ENCODE measurements at places on chromosomes 12 and 14. TPM values are rescaled to one million over a fixed set of nuclear protein-coding genes. Genes with fewer than 3 reads are reported as not detected.

DNA sequence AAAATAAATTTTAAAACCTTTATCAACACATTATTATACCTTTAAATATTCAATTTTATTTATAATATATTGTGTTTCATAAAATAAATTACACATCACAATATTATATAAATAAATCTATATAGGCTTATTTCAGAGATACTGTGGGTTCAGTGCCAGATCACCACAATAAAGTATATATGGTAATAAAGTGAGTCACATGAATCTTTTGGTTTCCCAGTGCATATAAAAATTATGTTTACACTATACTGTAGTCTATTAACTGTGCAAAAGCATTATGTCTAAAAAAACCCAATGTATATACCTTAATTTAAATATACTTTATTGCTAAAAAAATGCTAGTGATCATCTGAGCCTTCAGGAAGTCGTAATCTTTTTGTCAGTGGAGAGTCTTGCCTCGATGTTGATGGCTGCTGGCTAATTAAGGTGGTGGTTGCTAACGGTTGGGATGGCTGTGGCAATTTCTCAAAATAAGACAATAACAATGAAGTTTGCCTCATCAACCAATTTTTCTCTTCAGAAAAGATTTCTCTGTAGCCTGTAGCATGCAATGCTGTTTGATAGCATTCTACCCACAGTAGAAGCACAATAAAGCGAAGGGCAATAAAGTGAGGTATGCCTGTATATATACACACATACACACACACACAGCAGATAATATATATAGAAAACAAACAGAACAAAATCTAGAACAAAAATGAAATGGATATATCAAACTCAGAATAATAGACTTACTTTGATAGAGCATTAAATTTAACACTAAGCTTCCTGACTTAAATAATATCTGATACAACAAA, 32.4 kb downstream of the CCDC59 start:
- no peak overlapping the region for H3K4me3 ChIP-seq
- H3K36me3 ChIP-seq, result no peaks in the 10 kb centered on the region
- H3K27ac ChIP-seq, result no peak overlapping the region
- H3K4me1 ChIP-seq, result no peaks in the 10 kb centered on the region
- DNase-seq, result no peak

DNA sequence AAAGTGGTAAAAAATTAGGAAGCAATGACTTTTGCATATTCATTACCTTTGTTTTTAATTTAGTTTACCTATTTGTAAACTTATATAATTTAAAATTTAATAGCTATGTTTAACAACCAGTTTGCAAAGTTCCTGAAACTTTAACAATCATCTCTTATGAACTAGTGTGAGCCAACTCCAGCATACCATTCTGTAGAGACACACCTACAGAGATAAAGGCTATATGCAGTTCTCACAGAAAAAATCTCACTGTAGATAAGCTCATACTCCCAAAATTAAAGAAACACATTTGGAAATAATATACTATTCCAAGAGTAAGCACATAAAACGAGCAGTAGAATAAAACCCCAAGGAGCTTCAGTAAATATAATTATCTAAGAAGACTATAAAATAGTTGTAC, 77.5 kb downstream of the CDK17 start:
- H3K27me3 ChIP-seq, result no peaks in the 10 kb centered on the region
- no peak for DNase-seq
- H3K27ac ChIP-seq, result no peak overlapping the region
- H3K36me3 ChIP-seq, result peaks cover 34% of the 10 kb centered on the region

- H3K36me3 ChIP-seq, result no peaks in the 10 kb centered on the region
- no peak for DNase-seq
- H3K4me1 ChIP-seq, result peaks cover 5% of the 10 kb centered on the region
- H3K4me3 ChIP-seq, result no peak overlapping the region
- H3K27ac ChIP-seq, result no peak overlapping the region
- peaks cover 27% of the 10 kb centered on the region for H3K27me3 ChIP-seq
Observed at GRCh38 chr12:95705143-95705542, 85.4 kb downstream of the NTN4 start.

DNA sequence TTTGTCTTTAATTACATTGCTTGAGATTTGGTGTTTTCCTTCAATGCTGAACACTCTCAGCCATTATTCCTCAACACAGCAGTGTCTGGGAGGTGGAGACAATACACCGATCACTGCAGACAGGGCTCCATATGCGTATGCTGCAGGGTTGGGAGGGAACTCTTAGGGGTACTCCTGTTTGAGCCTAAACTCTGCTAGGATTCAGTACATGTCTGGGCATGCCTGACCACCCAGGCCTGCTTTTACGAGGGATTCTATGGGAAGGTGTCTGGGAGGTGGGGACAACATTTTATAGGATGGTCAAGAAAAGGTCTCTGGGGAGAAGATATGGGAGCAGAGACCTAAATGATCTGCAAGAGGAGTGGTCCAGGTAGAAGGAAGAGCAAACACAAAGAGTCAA, 34.3 kb downstream of the DHRS2 start:
- H3K4me1 ChIP-seq, result peaks cover 3% of the 10 kb centered on the region
- peaks cover 8% of the 10 kb centered on the region for H3K27me3 ChIP-seq
- DNase-seq, result no peak
- H3K4me3 ChIP-seq, result no peak overlapping the region

DNA sequence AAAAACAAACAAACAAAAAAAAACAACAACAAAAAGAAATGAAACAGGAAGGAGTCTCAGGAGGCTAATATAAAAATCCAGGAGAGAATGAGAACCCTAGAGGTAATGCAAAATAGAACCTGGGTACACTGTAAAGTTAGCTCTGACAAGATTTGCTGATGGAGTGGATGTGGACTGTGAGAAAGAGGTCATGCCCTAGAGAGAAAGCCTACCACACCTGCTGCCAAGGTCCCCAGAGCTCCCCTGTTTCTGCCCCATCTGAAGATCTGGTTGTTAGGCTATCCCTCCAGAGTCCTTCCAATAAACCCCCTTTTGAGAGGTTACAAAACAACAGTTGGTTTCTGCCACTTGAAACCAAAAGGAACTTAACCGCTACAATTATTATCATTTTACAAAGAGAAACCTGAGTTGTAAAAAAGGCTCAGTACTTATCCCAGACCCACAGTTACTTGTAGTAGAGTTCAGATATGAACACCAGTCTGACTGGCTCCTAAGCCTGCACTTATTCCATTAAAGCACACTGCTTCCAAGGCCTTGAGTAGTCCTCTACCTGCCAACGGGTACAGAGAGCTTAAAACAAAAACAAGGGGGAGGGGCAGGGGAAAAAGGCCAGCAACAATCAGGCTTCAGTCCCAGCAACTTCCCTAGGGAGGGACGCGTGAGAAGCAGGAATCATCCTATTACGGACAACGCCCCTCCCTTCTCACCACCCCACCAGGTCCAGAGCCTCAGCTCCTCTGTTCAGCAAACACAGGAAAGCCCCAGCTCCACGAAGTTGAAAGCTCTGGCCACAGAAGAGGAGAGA, 27.7 kb downstream of the PPP1R13B start:
- H3K27ac ChIP-seq, result peak overlapping the region; percentile 3
- H3K36me3 ChIP-seq, result peaks cover 1% of the 10 kb centered on the region
- no peak overlapping the region for H3K4me3 ChIP-seq
- peaks cover 13% of the 10 kb centered on the region for H3K4me1 ChIP-seq

GRCh38 chr14:79229383-79229909, 981.9 kb downstream of the DIO2 start:
- no peaks in the 10 kb centered on the region for H3K27me3 ChIP-seq
- H3K4me1 ChIP-seq, result no peaks in the 10 kb centered on the region
- no peak overlapping the region for H3K27ac ChIP-seq
- no peaks in the 10 kb centered on the region for H3K36me3 ChIP-seq

ZCCHC8 gene
- 45.3 TPM for total RNA-seq

- no peak overlapping the region for H3K4me3 ChIP-seq
- DNase-seq, result no peak
- H3K27me3 ChIP-seq, result peaks cover 5% of the 10 kb centered on the region
- H3K36me3 ChIP-seq, result no peaks in the 10 kb centered on the region
- no peak overlapping the region for H3K27ac ChIP-seq
Observed at GRCh38 chr12:98280621-98281020, 234.8 kb upstream of the TMPO start.

GRCh38 chr12:130427381-130427887, 89.7 kb downstream of the PIWIL1 start:
- no peaks in the 10 kb centered on the region for H3K4me1 ChIP-seq
- H3K27me3 ChIP-seq, result no peaks in the 10 kb centered on the region
- H3K4me3 ChIP-seq, result no peak overlapping the region
- H3K36me3 ChIP-seq, result no peaks in the 10 kb centered on the region
- no peak overlapping the region for H3K27ac ChIP-seq

GRCh38 chr14:51792809-51793208, 67.6 kb upstream of the GNG2 start:
- no peak overlapping the region for H3K4me3 ChIP-seq
- no peak overlapping the region for H3K27ac ChIP-seq
- H3K27me3 ChIP-seq, result peaks cover 29% of the 10 kb centered on the region
- H3K4me1 ChIP-seq, result no peaks in the 10 kb centered on the region

SERPINA12 gene
- not detected for total RNA-seq

EMP1 gene
- total RNA-seq, result 8.8 TPM

GRCh38 chr14:104202259-104203070, 64.1 kb downstream of the KIF26A start:
- H3K4me1 ChIP-seq, result no peaks in the 10 kb centered on the region
- H3K27me3 ChIP-seq, result no peaks in the 10 kb centered on the region
- no peak overlapping the region for H3K27ac ChIP-seq

DNA sequence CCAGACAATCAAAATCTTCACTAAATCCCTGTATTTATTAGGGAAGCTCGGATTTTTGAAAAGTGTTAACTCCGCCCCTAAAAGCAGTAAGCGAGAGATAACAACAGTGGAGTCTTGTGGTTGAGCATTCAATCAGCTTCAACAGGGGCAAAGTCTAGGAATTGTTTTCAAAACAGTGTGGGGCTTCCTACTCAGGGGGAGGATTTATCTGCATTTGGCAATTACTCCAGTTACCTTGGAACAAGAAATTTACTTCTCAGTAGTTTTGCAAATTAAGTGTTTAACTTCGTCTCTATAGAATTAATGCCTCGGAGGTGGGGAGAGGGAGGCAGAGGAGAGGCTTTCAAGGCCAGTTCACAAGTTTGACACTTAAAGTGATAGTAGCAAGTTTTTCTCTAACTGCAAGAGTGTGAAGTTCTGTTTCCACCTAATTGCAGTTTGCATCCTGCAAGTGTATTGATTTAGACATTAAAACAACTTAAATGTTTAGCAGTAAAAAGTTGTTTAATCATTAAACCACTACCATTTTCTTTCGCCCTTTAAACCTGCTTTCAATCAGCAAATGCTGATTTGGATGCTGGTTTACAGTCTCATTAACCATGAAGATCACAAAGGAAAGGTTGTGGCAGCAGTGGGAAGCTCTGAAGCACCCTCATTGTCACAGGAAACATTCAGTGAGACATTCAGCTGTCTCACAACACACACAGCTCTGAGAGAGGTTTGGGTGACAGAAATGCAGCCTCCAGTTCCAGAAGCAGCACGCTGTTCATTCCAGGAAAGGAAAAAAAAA, 102.0 kb downstream of the HMGA2 start:
- H3K27ac ChIP-seq, result no peak overlapping the region
- peaks cover 25% of the 10 kb centered on the region for H3K27me3 ChIP-seq
- H3K36me3 ChIP-seq, result no peaks in the 10 kb centered on the region

HOMEZ gene
- total RNA-seq, result 12.4 TPM

PSMC1 gene
- 120 TPM for total RNA-seq

DNA sequence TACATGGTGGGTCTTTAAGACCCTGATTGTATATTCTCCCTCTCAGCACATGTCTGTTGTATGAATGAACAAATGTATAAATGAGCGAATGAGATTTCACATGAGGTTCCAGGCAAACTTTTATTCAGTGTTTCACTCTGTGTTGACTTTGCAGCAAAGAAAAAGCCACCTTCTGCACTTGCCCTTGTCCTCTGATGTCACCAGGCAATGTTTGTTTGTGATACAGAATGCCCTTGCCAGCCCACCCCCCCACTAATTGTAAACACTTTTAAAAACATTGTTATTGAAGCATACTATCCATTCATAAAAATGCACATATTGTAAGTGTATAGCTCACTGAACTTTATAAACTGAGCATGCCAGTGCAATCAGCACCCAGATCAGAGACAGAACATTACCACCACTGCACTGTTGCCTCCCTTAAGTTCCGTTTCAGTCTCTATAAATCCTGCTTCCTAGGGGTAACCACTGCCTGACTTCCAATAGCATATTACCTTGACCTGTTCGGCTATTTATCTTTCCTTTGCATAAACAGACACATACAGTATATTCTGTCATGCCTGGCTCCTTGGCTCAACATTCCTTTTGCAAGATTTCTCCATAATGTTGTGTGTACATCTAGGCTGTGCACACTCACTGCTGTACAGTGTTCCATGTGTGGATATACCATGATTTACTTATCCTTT, 11.3 kb upstream of the LTA4H start:
- H3K27me3 ChIP-seq, result no peaks in the 10 kb centered on the region
- H3K4me1 ChIP-seq, result peaks cover 48% of the 10 kb centered on the region
- H3K4me3 ChIP-seq, result no peak overlapping the region
- peaks cover 8% of the 10 kb centered on the region for H3K36me3 ChIP-seq

DNA sequence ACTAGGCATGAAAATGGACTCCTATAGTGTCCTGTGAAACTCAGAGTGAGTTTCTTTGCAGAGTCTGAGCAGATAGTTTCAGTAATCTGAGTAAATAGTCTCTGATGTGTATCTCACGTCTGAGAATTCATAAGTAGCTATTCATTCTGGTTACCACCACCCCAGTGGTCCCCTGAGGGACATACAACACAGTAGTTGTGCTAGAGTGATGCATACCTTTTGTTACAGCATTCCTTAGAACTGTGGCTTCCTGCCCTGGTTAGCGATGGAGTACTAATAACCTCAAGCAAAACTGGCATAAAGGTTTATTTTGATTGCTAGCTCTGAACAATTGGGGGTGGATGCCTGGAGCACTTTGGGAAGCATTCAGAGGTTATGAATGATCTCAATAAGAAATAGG, 114.7 kb downstream of the DAAM1 start:
- peaks cover 28% of the 10 kb centered on the region for H3K4me1 ChIP-seq
- H3K27me3 ChIP-seq, result no peaks in the 10 kb centered on the region
- no peak overlapping the region for H3K27ac ChIP-seq
- no peak for DNase-seq
- H3K4me3 ChIP-seq, result no peak overlapping the region
- peaks cover 7% of the 10 kb centered on the region for H3K36me3 ChIP-seq

GRCh38 chr12:124620606-124621295, 53.3 kb upstream of the NCOR2 start:
- H3K27me3 ChIP-seq, result peaks cover 3% of the 10 kb centered on the region
- no peak overlapping the region for H3K4me3 ChIP-seq
- H3K36me3 ChIP-seq, result no peaks in the 10 kb centered on the region
- DNase-seq, result no peak
- no peak overlapping the region for H3K27ac ChIP-seq

DNA sequence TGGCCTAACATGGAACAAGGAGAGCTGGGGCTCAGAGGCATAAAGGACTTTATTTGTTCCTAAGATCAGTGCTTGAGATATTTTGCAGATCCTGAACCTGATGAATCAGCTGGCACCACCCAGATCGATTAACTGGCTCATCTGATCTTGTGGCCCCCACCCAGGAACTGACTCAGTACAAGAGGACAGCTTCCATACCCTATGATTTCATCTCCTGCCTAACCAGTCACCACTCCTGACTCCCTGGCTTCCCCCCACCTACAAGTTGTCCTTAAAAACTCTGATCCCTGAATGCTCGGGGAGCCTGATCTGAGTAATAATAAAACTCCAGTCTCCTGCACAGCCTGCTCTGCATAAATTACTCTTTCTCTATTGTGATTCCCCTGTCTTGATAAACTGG, 5.1 kb downstream of the C12orf56 start:
- no peak overlapping the region for H3K4me3 ChIP-seq
- DNase-seq, result no peak
- H3K27ac ChIP-seq, result peak overlapping the region; percentile 14
- H3K27me3 ChIP-seq, result peaks cover 11% of the 10 kb centered on the region
